ENCODE measurements at places on chromosomes 3 and 15.

GRCh38 chr3:184015381-184016019 is 2.2 kb downstream of the ABCC5 start:
- no peak for DNase-seq

DNA sequence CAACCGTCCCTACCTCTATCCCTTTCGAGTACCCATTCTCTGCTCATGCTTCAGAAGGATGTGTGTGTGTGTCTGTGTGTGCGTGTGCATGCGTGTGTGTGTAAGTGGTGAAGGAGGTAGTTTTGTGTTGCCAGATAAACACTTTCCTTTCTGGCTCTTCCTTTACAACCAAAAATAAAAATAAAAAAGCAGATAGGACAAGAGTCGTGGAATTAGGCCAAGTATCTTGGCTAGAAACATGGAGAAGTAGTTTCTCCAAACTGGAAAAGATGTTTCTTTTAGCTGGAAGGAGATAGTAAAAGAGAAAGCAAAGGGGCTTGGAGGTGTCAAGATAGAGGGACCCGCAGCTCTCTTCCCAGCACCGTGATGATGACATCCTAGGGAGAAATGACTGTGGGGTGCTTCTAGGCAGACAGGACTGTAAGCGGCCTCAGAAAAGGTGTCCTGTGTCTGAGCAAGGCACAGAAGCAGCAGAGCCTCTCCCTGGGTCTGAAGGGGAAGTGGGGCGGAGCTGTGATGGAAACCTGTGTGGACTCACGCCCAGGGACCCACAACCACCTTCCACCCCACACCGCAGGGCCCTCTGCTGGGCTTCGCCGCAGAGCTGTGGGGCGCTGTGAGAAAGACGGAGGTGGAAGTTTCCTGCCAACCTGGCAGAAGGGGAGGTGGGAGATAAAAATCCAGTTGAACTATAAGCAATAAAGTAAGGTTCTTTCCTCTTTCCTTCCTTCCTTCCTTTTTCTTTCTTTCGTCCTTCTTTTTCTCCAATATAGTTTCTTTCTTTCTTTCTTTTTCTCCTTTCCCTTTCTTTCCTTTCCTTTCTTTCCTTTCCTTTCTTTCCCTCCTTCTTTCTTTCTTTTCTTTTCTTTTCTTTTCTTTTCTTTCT is 35.3 kb downstream of the MUC20 start:
- no peak for DNase-seq

GRCh38 chr3:141887051-141887450 is 10.6 kb downstream of the ATP1B3 start:
- no peak for DNase-seq

GRCh38 chr3:78668302-78668701 is 1099.5 kb downstream of the ROBO1 start:
- no peak for DNase-seq

DNA sequence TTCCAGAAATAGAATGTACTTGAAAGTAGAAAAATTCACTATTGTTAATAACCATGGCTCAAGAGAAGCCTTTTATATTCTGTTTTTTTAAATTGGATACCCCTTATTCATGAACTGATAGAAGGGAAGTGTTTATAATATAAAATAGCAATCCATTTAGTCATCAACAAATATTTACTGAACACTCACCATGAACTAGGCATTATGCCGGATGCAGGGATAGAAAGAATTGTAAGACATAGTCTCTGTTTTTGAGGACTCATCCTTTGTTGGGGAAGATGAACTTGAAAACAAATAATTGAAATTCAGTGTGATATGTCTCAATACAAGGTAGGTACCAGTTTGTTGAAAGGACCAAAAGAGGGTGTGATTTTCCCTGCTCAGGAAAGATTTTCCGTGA is 160.9 kb upstream of the SATB1 start:
- no peak for DNase-seq

DNA sequence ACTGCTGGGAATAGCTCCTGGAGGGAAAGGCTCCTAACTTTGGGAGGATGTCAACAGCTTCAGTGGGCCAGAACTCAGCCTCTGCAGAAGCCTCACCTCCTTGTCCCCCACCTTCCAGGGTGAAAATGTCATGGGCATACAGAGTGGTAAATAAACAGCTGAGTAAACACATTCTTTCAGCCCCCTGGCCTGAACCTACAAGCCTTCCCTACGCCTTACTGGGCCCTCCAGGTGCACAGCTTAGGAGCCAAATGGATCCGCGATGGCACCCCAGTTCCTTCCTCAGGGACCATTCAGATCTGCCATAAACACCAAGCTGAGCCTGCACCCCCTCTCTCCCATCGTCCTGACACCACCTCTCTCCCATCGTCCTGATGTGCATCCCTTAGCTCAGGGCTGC is 126.2 kb upstream of the IGF1R start:
- no peak for DNase-seq

DNA sequence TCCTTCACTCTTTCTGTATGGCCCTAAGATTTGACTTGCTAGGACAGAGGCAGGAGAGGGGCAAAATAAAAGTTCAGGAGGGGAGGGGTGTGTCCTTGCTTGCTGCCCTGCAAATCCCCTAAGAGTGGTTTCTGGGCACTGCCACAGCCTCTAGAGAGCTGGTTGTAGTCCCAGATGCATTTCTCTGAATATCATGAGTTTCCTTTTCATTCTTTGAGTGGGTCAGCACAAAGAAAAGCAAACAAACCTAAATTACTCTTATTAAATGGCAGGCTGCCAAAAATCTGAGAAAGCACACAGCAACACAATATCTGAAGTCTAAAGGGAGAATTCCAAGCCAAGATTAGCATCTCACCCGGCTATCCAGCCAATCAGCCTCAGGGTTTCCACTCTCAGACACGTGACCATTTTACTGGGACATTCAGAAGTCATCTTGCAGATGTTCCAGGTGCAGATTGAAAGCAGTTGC is 919.3 kb downstream of the TUSC7 start:
- no peak for DNase-seq

- DNase-seq, result no peak
Observed at GRCh38 chr15:70535955-70536338, 227.4 kb downstream of the UACA start.

- no peak for DNase-seq
Observed at GRCh38 chr3:178500631-178501030, 35.6 kb upstream of the KCNMB2 start.

DNA sequence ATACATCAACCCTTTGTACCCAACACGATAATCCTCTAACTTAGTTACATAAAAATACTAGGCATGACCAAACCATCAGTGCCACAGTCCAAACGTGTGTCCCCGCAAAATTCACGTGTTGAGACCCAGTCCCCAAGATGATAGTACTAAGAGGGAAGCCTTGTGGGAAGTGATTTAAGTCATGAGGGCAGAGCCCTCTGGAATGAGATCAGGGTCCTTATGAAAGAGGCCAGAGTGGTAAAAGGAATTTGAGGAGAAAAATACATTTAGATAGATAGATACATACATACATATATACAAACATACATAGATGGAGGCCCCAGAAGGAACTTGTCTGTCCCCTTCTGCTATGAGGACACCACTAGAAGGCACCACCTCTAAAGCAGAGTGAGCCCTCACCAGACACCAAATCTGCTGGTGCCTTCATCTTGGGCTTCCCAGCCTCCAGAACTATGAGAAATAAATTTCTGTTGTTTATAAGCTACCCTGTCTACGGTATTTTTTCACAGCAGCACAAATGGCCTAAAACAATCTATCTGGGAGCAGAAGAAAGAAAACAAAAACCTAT is 8.0 kb downstream of the TBC1D2B start:
- no peak for DNase-seq

DNA sequence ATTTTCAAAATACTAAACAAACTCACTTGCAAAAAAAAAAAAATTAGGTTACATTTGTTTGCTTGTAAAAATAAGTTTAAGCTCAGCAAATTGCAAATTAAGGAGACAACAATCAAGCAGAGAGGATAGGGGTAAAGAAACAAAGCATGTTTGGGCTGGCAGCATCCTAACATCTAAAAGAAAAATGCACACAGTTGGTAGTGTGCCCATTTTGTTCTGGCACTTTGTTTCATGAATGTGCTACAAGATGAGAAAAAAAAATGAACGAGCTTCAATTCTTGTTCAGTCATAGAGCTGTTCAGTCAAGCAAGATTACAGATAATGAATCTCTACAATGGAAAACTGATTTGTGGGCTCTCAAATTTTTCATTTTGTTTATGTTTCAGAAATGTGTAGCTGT is 17.7 kb upstream of the ZBBX start:
- peak; percentile 40 for DNase-seq

DNA sequence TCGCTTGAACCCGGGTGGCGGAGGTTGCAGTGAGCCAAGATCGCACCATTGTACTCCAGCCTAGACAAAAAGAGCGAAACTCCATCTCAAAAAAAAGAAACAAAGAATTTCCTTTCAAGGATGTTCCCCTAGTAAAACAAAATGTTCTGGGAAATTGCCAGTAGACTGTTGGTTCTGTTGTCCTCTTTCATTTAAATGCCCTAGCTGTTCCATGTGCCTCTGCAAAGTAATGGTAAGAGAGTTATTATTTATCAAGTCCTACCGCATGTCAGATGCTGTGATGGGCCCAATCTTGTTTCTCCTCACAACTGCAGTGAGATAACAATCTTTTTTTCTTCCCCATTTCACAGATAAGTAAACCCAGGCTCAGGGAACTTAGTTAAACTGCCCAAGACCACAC is 254.3 kb upstream of the TPM1 start:
- DNase-seq, result peak; percentile 47

DNA sequence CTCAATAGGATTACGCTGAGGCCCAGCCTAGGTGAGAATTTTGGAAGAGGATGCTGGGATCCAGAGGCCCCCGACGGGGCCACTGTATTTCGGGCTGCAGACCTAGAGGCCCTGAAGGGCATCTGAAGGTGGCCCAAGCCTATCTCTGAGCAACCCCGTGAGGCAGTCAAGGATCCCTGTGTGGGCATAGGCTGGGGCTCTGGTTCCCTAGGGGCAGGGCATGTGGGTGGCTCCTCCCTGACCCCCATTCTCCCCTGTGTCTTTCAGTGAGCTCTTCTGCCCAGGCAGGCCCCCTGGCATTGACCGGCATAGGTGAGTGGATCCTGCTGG is 216.0 kb downstream of the SNRPN start:
- no peak for DNase-seq

DNA sequence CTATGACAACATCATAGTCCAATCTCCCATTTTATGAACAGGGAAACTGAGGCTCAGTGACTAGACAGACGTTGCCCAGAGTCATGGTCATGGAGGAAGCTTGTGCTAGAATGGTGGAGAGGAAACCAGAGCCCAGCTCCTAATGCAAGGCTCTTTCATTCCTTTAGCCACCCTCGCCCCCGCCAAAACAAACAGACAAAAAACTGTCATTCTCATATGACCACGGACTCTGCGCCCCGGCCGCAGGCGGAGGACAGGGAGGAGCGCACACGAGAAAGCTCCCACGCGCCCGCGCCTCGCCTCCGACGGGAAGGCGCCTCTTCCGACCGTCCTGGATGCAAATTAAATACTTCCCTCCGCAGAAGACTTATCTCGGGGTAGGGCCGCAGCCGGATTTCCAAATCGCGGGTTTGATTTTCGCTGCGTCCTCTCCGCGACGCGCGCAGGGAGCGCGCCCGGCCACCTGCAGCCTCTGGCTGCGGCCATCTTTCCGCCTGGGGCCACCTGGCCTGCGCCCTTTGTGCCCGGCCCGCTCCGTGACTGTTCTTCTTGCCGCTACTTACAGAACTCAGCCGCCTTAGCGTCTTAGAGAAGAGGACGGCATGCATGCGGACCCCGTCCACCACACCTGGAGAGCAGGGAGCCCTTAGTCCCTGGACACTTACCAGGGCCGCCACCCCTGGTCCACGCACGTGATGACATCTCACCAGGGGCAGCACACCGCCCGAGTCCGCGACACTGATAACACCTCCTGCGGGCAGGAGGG is 670 bp upstream of the ATP13A3 start:
- DNase-seq, result peak; percentile 10

DNA sequence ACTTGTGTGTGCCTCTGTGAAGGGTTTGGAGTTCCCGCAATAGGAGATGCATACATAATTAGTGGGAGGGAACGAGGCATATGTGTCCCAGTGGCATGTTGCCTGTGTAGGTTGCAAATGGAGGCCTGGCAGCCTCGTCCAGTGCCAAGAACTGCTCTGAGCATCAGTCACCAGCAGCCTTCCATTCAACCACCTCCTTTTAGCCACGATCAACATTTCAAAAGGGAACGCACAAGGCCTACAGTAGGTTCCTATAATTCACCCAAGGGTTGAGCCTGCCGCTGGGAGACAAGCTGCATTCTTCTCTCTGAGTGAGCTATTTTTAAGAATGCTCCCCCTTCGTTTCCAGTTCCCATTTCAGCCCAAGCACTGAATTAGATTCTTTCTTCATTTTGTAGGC is 78.8 kb upstream of the CTNNB1 start:
- no peak for DNase-seq

DNA sequence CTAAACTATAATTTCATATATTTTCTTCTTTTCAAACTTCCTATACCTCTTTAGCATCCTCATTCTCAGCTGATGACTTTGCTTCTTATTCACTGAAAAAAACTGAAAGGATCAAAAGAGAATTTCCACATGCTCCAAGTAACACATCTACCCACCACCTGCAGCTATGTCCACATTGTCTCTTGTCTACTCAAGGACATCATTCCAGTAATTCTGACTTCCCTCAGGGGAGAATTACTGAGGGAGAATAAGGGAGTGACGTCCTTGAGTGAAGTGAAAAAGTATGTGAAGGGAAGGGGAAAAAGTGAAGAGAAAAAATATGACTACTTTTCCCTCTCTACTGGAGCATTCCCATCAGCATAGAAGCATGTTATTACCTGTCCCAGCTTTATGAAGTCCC is 32.6 kb downstream of the ETFA start:
- DNase-seq, result no peak

DNA sequence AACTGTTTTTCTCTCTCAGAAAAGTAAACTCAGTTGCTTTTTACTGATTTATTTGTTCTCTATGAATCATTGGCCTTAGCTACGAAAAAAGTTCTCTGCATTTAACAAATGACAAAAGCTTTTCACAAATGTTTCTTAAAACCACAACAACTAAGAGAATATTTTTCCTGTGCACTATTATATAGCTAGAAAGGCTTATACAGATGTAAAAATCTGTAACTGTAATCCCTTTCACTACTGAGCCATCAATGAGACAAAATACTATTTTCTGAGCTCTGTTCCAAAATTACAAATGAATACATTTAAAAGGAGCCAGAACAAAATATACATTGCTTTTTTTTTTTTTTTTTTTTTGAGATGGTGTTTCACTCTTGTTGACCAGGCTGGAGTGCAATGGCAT is 45.6 kb upstream of the PYGO1 start:
- no peak for DNase-seq

GRCh38 chr3:188230962-188231361 is 77.0 kb downstream of the LPP start:
- DNase-seq, result no peak

GRCh38 chr15:51935466-51936104 is 36.0 kb downstream of the LEO1 start:
- DNase-seq, result no peak

GRCh38 chr15:100596792-100597191 is 5.2 kb downstream of the LINS1 start:
- peak; percentile 24 for DNase-seq

DNA sequence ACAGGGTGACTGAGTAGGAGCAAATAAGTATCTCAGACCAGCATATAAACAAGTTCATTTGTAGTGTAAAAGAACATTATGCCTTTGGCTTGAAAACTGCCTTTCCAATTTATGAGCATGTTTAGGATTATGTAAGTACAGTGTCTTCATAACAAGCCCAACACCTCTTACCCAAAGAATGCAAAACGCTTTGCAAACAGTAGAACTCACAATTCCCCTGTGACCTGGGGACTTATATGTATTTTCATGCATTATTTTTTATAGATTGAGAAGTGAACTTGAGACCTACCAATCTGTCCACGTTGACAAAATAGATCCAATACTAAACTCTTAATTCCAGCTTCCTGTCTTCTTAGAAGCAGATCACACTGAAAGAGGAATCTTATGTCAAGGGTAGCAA is 202.1 kb downstream of the TP63 start:
- DNase-seq, result no peak

- no peak for DNase-seq
Observed at GRCh38 chr3:110887176-110887575, 184.4 kb upstream of the NECTIN3 start.

All from prostate gland (tissue), 2 donors.